ENCODE measurements at places on chromosomes 2 and 18. TPM values are rescaled to one million over a fixed set of nuclear protein-coding genes. Genes with fewer than 3 reads are reported as not detected.

FRZB gene
- total RNA-seq: not detected

OR6B2 gene
- not detected for total RNA-seq

OTOS gene
- total RNA-seq: not detected

TWIST2 gene
- total RNA-seq: not detected

DIS3L2 gene
- total RNA-seq: 20.5 TPM

GRCh38 chr2:145067549-145068030, 547.7 kb upstream of the ZEB2 start:
- no peak for DNase-seq
- H3K27me3 ChIP-seq: no peaks in the 10 kb centered on the region
- no peak overlapping the region for H3K4me3 ChIP-seq
- no peak overlapping the region for H3K27ac ChIP-seq

DNA sequence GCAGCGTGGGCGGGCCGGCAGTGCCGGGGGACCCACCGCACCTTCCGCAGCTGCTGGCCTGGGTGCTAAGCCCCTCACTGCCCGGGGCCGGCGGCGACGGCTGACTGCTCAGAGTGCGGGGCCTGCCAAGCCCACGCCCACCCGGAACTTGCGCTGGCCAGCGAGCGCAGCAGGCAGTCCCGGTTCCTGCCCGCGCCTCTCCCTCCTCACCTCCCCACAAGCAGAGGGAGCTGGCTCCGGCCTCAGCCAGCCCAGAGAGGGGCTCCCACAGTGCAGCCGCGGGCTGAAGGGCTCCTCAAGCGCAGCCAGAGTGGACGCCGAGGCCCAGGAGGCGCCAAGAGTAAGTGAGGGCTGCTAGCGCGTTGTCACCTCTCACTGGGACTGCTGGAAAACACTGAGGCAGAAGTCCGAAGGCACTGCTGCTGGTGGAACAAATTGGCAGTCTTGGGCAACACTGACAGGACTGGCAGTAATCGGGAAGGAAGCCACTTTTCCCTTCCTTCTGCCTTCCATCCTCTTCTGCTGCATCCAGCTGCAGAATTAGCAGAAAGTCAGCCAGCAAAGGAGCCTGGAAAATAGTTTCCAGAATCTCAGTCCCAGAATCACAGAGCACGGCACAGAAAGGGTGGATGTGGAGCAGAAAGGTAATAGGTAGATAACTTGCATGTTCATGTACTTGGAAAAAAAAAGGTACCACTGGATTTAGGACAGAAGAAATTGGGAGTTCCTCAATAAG, 179.4 kb upstream of the FN1 start:
- H3K4me1 ChIP-seq: peaks cover 5% of the 10 kb centered on the region
- DNase-seq: no peak
- no peak overlapping the region for H3K4me3 ChIP-seq
- H3K27me3 ChIP-seq: peaks cover 5% of the 10 kb centered on the region
- H3K36me3 ChIP-seq: no peaks in the 10 kb centered on the region

GRCh38 chr2:113827426-113827825, 62.5 kb upstream of the ACTR3 start:
- DNase-seq: no peak
- no peaks in the 10 kb centered on the region for H3K36me3 ChIP-seq
- H3K4me3 ChIP-seq: no peak overlapping the region

DNA sequence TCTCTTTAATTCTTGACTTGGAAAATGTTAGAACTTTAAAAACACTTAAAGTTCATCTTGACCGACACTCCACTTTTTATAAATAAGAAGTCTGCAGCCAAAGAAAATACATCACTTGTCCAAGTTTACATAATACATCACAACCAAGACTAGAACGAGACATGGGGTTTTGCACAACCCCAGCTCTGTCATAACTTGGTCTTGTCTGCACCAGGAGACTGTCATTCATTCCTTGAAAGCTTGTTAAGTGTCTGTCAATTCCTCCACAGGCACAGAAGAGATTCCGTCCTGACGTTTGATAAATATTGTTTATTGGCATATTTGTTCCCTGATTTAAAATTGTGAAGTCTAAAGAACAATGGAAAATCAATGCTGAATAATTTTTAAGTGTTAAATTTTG, 139.5 kb upstream of the SETBP1 start:
- no peak overlapping the region for H3K4me3 ChIP-seq
- no peaks in the 10 kb centered on the region for H3K27me3 ChIP-seq
- DNase-seq: no peak

DNA sequence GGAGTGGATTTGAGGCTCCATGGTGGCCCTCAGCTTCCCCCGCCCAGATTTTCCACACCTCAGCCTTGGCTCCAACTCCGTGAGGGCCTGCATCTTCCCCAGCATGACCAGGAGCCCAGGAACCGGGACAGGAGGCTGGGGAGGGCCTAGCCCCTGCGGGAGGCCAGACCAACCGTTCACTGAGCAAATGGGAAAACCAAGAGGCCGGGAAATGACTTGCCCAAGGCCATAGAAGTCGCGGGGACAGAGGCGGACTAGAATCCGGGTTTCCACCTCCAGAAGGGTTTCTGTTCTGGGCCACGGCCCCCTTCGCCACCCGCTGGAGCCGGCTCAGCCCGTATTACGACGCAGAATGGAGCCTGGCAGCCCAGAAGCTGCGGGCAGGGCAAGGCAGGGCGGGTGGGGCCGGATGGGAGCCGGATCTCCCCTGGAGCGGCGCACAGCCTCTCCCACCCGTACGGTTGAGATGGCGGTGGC, 7.9 kb upstream of the CRYBA2 start:
- no peak overlapping the region for H3K27ac ChIP-seq
- H3K27me3 ChIP-seq: peaks cover 69% of the 10 kb centered on the region

GRCh38 chr2:168136392-168136977, 110.9 kb downstream of the STK39 start:
- peaks cover 19% of the 10 kb centered on the region for H3K4me1 ChIP-seq
- no peak overlapping the region for H3K27ac ChIP-seq
- no peak overlapping the region for H3K4me3 ChIP-seq
- H3K36me3 ChIP-seq: peaks cover 30% of the 10 kb centered on the region

- H3K27ac ChIP-seq: peak overlapping the region; percentile 99
- H3K36me3 ChIP-seq: peaks cover 7% of the 10 kb centered on the region
- H3K4me3 ChIP-seq: peak overlapping the region; percentile 95
- DNase-seq: peak; percentile 55
These were observed 1.6 kb upstream of the KLF7 start for GRCh38 chr2:207167099-207167923.

GRCh38 chr2:108324531-108325255, 36.0 kb downstream of the SULT1C2 start:
- H3K36me3 ChIP-seq: no peaks in the 10 kb centered on the region
- no peak overlapping the region for H3K27ac ChIP-seq
- peaks cover 6% of the 10 kb centered on the region for H3K27me3 ChIP-seq
- DNase-seq: no peak
- H3K4me1 ChIP-seq: no peaks in the 10 kb centered on the region

- H3K36me3 ChIP-seq: no peaks in the 10 kb centered on the region
- no peaks in the 10 kb centered on the region for H3K4me1 ChIP-seq
- no peaks in the 10 kb centered on the region for H3K27me3 ChIP-seq
- DNase-seq: no peak
These were observed 465.1 kb downstream of the LPIN1 start for GRCh38 chr2:12211326-12212175.

DNA sequence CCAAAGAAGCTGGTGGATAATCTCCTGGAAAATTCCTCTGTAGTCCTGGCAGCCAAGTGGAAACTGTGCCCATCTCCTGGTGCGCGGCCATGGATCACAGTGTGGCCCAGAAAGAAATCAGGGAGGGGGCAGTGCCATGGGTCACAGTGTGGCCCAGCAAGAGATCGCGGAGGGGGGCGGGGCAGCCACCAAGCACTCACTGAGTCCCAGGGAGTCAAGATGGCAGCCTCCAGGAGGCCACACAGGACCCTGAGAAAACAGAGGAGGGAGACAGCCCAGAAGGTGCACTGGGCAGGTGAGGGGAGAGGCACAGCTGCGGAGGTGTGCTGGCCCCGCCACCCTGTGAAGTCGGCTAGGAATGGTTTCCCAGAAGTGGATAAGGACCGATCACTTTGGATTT, 8.1 kb upstream of the ATP6V1B1 start:
- H3K27me3 ChIP-seq: peaks cover 4% of the 10 kb centered on the region
- H3K27ac ChIP-seq: no peak overlapping the region
- no peak for DNase-seq
- H3K4me3 ChIP-seq: no peak overlapping the region

Measured in activated CD4-positive, alpha-beta memory T cell treated with anti-CD3 and anti-CD28 coated beads for 36 hours (primary cell).